ENCODE measurements at places on chromosomes 2 and 18. TPM values are rescaled to one million over a fixed set of nuclear protein-coding genes. Genes with fewer than 3 reads are reported as not detected.

DNA sequence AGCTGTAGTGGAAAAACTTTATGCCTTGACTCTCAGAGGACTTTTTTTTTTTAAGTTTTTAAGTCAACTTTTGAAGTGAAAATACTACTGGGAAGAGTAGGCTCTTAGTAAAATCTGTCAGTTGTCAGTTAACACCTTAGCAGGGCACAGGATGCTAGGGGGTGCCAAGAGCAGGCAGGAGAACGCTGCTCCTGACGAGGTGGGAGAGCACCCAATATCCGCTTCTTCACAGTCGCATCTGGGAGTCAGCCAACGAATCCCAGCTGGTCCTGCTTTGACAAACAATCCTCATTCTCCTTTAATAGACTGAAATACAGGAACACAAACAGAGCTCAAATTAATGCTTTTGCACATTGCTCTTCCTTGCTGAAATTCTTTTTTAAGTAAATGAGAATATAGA lies 709.5 kb upstream of the ACVR2A start:
- no peak for DNase-seq

DNA sequence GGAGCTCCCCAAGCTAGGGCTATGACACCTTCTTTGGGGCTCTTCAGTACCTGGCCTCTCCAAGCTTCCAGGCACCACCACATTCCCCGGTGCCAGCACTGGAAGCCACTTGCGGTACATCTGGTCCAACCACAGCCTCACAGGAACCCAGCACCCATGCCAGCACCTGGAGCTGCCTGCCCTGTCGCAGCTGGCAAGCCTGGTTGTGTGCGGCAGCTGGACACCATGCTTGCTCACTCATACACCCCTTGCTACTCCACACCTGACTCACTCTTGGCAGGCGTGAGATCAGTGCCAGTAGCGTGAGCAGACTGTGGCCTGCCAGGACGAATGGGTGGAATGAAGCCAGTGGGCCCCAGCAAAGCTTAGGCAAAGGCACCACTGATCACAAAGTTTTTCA lies 34.0 kb downstream of the LRRTM4 start:
- no peak for DNase-seq

- peak; percentile 4 for DNase-seq
Measured at GRCh38 chr18:32469691-32470459, 807 bp downstream of the GAREM1 start.

DNA sequence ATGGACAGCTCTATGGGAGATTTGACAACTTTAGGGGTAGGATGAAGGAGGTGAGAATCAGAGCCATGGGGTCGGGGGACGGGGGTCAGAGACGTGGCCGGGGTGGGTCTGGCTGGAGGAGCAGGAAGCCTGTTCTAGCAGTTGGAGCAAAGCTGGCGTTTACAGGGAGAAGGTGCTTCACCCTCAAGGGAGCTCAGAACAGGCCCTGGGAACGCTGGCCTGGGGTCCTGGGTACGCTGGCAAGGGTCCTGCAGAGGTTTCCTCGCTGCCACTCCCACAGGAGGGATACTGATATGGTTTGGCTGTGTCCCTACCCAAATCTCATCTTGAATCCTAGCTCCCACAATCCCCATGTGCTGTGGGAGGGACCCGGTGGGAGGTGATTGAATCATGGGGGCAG lies 205.0 kb upstream of the ARL4C start:
- DNase-seq, result no peak

- peak; percentile 10 for DNase-seq
Measured at GRCh38 chr18:21183670-21184069, 58.4 kb upstream of the GREB1L start.

DNA sequence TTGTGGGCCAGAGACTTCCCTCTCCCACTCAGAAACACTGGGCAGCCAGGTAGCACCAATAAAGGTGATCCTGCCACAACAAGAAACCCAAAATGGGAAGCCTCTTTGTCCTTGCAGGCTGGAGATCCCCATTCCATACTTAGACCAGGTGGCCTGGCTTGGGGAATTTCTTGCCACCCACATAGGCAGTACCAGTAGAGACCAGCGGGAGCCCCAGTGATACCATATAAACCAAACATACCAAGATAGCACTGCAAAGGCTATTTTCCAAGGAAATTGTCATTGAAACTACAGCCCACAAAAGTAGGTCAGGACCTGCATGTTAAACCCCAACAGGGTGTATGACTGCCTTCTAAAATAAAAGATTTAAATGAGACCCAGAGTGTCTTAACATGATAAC lies 171.6 kb downstream of the DIS3L2 start:
- DNase-seq, result no peak

The RFX8 gene
- 0.41 TPM for total RNA-seq
